Inflammatory macrophage (primary cell): ENCODE measurements at places on chromosomes 11 and 22.

DNA sequence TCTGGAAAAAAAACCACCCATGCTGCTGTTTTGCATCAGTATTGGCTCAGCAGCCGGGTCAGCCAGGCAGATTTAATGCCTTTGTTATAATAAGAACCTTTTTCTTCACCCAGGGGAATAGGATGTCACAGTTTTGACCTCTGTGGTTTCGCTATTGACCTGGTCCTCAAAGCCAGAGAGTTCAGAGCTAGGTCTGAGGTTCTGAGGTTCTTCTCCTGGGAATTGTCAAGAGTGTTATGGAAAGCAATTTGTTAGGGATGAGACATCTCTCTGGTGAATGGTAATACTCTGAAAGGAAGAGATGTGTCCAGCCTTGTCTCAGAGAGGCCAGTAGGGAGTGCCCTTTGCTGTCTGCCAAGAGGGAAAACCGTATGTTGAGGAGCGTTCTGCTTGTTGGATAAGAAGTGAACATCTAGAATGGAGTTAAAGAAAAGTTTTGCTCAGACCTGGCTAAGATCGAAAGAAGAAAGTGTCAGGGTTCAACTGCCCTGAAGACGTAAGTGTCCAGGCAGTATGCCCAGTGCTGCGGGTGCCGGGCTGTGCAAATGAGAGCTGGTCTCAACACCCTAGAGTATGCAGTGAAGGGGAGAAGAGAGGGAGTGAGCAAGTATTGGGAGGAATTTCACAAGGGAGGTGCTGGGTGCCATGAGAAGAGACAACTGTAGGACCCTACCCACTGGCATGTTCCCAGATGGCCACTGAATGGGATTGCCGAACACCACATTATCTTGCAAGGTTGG, 150.9 kb upstream of the TTC12 start:
- DNase-seq = no peak

- DNase-seq = no peak
Observed at GRCh38 chr11:46117842-46118241, 3.4 kb downstream of the PHF21A start.

GRCh38 chr11:105046898-105047579, 1.9 kb upstream of the CARD16 start:
- peak; percentile 70 for DNase-seq

GRCh38 chr11:29914203-29914930, 102.5 kb downstream of the KCNA4 start:
- DNase-seq = no peak

GRCh38 chr22:39518996-39519680, 1.2 kb upstream of the ATF4 start:
- peak; percentile 40 for DNase-seq

GRCh38 chr11:9601876-9602199, 28.4 kb downstream of the WEE1 start:
- no peak for DNase-seq

DNA sequence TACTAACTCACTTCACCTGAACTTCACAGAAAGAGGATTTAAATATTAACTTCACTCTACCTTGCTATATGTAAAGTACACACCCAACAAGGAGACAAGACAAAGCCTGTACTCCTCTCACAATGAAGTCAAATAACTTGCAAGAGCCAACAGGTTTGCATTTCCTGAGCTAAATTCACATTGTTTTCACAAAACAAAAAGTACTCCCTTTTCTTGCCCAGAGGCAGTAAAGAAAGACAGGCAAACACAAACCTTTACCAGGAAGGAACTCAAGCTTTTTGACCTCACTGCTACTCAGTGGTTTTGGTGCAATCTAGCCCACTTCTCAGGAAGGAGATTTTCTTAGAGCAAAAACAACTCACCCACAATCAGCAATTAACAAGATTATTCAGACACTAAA, 15.7 kb downstream of the USP28 start:
- no peak for DNase-seq

DNA sequence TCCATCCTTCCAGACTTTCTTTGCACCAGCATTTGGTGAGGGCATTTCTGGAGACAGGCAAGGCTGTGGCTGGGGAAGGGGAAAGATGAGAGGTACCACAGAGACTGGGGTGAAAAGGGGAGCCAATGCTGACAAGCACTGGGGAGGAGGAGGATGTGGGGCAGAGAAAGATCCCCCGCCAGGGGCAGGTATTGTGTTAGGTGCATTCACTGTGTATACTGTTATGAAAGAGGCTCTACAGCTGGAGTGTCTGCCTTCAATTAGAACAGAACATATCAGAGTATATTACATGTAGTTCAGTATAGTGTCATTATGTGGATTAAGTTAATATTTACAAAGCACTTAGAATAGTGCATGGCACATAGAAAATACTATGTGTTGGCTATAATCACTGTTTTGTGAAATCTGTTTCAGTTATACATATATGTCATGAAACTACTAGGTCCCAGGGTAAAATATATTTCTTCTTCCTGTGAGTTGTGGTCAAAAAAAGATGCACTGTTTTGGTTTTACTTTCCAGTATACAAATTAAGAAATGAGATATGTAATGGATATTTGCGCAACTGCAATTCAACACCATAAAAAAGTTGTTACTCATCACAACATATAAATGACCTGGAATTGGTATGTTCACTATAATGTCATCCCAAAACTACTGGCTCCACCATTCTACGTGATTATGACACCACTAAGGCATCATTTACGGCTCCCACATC, 8.4 kb downstream of the MSANTD2 start:
- peak; percentile 21 for DNase-seq

GRCh38 chr22:17132112-17132511, 11.0 kb upstream of the TMEM121B start:
- no peak for DNase-seq
